ENCODE measurements at places on chromosomes 6 and 20.

DNA sequence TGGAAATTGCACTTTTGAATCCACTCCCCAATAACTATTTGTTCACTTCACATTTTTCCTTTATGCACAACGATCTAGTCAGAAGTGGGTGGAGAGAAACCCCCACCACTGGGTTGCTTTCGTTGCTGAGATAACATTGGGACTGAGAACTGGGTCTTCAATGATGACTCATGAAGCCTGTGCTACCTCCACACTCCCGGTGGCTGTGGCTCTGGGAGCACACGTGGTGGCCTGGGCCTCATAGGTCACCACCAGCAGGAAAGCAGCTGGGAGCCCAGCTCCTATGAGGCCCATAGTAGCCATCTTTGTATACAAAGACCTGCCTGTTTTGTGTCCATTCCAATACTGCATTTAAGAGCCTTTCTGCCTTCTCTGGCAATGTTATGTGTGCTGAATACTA is 178.0 kb upstream of the SASH1 start:
- no peak for DNase-seq

DNA sequence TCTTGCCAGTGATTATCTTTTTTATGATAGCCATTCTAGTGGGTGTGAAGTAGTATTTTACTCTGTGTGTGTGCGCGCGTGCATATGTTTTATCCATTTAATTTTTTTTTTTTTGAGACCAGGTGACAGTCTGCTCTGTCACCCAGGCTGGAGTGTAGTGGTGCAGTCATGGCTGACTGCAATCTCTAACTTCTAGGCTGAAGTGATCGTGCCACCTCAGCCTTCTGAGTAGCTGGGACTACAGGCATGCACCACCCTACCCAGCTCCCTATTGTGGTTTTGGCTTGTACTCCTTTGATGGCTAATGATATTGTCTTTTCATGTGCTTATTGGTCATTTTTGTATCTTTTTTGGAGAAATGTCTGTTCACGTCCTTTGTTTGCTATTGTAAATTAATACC is 33.3 kb downstream of the ITCH start:
- DNase-seq = no peak

GRCh38 chr20:45098103-45098773 is 2.7 kb downstream of the KCNS1 start:
- DNase-seq = no peak

DNA sequence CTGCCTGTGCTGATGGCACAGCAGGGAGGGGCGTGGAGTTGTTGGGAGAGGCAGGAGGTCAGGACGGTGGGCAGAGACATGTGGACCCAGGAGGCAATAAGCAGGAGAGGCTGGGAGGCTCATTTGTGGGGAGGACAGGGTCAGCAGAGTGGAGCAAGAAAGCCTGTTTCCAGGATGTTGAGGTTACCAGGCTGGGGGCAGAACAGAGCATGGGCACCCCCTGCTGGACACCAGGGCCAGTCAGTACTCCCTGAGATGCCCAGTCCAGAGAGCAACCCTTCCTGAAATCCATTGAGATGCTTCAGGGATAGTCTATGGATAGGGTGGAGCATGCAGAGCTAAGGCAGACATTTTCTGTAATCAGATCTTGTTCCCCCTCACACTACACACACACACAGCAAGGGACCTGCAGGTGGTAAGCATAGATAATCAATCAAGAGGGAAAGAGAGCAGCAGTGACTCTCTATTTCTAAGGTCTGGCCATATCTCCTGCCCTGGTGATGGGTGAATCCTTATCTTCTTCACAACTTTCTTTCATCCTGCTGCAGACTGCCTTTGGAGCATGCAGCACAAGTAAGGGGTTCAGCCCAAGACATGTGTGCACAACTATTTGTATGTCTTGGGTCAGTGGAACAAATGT is 41.7 kb downstream of the MOCS1 start:
- DNase-seq = no peak

DNA sequence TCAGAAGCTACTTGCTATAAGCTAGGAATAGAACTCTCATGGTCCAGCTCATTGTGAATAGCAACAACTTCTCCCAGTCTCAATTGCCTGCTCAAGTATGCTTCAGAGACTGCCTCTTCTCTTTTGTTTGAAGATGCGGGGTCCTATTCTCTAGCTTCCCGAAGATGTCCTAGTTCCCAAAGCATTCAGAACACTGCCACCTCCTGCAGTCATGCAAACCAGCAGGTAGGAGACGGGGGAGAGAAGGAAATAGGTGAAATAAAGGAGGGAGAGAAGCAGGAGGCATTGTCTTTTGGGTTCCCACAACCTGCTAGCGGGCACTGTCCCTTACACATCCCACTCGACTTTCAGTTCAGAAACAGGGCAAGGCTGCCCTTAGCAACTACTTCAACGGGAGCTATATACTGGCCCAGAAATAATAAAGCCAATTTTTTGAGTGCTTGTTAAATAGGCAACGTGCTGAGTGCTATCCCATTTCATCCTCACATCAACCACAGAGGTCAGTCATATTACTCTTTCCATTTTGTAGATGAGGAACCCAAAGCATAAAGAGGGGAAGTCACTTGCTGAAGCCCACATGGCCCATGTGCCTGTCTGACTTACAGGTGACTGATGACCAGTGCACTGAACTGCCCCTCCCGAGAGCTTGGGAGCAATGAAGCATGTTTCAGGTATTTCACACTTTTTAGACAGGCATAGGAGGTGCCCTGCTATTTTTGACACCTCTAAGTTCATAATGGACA is 61.9 kb upstream of the ATXN1 start:
- DNase-seq = no peak

- DNase-seq = no peak
Observed at GRCh38 chr6:17865243-17865642, 122.2 kb downstream of the KIF13A start.

DNA sequence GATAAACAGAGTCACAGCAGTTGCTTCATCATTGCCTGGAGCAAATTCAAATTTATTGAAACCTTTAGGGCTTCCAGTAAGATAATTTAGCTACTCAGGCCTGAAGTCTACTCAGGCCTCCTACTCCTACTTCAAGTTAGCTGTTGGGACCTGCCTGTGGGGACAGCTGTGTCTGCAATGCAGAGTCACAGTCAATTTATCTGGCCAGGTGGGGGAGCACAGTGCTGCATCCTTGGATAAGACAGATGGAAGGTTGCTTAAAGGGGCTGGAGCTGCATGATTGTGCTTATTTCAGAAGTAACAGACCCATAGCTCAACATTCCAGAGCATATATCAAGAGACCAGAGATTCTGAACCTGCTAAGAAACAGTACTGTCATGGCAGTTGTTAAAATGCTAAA is 932.1 kb downstream of the QKI start:
- DNase-seq = no peak

GRCh38 chr6:3370361-3371221 is 86.3 kb downstream of the SLC22A23 start:
- peak; percentile 55 for DNase-seq

DNA sequence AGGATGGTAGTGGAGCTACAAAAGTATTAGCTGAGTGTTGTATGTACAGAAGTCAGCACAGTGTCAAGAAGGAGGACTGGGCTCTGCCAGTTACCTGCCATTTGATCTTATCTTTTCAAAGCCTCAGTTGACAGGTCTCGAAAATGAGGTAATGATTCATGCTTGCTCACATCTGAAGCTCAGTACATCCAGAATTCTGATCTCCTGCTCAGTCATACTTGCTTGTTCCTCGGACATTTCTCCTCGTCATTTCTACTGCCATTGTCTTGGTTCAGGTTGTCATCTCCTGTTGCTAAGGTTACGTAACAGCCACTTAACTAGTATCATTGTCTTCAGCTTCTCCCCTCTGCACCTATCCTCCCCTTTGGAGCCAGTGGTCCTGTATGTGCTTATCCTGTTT is 89.5 kb downstream of the SLX4IP start:
- no peak for DNase-seq

- no peak for DNase-seq
Observed at GRCh38 chr6:136962661-136963060, 40.6 kb downstream of the SLC35D3 start.

GRCh38 chr6:106630366-106630765 is 988 bp downstream of the QRSL1 start:
- no peak for DNase-seq

DNA sequence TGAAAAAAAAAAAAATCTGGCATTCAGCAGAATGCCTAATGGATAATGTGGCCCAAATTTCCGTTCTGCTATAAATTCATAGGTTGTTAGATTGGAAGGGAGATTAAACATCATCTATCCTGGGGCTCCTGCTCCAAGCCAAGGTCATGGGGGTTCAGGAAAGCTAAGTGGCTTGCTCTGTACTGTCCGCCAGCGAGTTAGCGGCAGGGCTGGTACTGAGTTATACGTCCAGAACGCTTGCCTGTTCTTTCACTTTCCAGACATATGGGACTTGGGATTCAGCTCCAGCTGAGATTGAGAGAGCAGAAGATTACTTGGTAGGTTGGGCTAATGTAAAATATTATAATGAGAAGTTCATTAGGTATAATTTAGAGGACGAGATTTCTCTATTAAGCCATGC is 858 bp downstream of the RWDD1 start:
- no peak for DNase-seq

- no peak for DNase-seq
Observed at GRCh38 chr6:80618953-80619352, 512.5 kb downstream of the BCKDHB start.

DNA sequence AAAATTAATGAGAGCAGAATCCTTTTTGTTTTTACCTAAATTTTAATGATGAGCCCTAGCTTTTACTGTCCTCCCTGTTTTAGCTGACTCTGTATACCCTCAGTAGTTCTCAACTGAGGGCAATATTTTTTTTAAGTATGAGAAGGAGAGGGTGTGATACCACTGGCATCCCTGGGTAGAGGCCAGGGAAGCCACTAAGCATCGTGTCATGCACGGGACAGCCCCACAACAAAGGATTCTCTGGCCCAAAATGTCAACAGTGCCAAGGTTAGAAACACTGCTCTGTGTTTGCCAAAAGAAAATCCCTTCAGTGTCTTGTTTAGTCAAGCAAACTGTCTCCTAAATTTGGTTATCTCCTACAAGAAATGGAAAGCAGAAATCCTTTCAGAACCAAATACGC is 210.4 kb downstream of the KCNQ5 start:
- no peak for DNase-seq

DNA sequence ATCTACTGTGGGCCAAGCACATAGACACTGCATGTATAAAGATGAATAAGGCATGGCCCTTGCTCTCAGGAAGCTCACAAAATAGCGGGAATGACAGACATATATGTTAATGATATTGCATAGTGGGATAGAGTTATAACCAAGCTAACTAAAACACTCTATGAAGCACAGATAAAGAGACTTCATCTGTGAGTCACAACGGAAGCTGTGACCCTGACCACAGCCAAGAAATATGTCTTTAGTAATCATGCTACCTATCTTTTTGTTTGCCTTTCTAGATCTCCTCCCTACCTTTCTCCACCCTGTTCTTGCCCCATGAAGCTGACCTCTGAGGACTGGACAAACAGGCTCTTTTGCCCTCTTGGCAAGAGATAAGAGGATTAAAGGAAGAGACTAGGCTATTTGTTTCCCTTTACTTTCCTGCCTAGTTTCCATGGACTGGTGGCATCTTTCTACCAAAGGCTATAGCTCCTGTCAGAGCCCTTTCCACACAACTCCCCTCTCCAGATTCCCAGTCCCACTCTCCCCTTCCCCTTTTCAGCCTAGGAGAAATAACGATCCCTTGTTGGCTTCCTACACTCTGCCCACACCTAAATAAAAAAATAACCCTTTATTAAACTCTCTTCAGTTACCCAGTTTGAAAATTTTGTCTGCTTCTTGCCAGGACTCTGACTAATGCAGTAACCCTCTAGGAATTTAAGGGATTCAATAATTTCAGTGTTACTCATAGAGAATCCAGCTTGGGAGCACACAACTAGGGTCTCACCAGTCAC is 504.9 kb upstream of the MARCKS start:
- no peak for DNase-seq

DNA sequence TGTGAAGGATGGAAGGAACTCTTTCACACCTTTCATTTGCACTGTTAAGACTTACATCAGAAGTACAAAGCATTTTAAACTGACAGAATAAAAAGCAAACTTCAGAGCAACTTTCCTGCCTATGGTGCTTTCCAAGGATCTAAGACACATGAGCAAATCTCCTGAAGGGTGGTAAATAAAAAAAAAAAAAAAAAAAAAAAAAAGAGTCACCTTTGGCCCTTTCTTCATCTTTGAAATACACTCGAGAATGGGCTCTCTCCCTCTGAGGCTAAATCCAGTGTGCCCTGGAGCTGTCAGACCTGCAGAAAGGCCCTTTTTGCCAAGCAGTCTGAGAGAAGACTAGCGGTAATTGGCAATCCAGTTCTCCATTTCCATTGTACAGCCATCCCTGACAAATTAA is 1113.8 kb upstream of the FLRT3 start:
- no peak for DNase-seq

- no peak for DNase-seq
Observed at GRCh38 chr6:41359617-41360313, 24.4 kb downstream of the NCR2 start.
